ENCODE measurements at places on chromosomes 5 and 9.

GRCh38 chr5:163822548-163822947 is 317.1 kb downstream of the MAT2B start:
- DNase-seq = no peak

- no peak for DNase-seq
Measured at GRCh38 chr5:151036556-151036955, 16.2 kb downstream of the GPX3 start.

GRCh38 chr9:36870960-36871359 is 163.1 kb downstream of the PAX5 start:
- DNase-seq = no peak

DNA sequence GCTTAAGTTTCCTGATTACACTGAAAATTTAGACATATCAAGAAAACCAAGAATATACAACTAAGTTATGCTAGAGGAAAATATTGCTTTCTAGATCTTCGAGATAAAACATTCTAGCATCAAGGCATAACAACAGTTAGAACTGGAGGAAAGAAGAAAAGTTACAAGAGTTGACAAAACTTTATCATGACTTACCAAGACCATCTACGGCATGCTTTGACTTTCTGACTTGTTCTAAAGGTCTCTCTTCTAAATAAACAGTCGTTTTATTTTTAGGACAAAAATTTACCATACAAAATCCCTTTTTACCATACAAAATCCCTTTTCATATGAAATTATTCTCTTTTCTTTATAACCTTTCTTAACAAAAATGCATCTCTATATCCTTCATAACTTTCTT is 1110.1 kb upstream of the CDH10 start:
- DNase-seq = no peak

DNA sequence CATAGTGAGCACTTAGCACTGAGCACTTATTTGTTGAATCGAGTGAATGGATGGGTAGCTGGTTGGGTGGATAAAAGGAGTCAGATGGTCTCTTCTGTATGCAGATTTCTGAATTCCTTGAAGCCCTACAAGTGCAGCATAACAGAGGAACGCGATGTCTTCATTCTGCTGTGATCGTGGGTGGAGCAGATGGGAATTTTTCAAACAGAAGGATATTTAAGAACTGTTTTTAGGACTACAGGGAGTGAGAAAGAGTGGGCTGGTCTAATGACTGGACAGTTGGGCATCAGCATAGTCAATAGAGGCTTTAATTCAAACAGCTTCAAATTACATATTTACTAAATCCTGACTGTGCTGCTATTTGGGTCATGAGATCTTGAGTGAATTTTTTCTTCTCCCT is 253.2 kb downstream of the CEMIP2 start:
- DNase-seq = no peak

GRCh38 chr9:114691046-114691955 is 9.3 kb upstream of the TEX48 start:
- DNase-seq = peak; percentile 40

GRCh38 chr5:176895831-176896230 is 3.3 kb downstream of the HK3 start:
- DNase-seq = no peak

- no peak for DNase-seq
Measured at GRCh38 chr5:87076931-87077330, 190.8 kb upstream of the RASA1 start.

- DNase-seq = no peak
Measured at GRCh38 chr5:84724683-84725082, 340.0 kb upstream of the EDIL3 start.

- no peak for DNase-seq
Measured at GRCh38 chr5:141915881-141916336, 7.8 kb upstream of the DELE1 start.

DNA sequence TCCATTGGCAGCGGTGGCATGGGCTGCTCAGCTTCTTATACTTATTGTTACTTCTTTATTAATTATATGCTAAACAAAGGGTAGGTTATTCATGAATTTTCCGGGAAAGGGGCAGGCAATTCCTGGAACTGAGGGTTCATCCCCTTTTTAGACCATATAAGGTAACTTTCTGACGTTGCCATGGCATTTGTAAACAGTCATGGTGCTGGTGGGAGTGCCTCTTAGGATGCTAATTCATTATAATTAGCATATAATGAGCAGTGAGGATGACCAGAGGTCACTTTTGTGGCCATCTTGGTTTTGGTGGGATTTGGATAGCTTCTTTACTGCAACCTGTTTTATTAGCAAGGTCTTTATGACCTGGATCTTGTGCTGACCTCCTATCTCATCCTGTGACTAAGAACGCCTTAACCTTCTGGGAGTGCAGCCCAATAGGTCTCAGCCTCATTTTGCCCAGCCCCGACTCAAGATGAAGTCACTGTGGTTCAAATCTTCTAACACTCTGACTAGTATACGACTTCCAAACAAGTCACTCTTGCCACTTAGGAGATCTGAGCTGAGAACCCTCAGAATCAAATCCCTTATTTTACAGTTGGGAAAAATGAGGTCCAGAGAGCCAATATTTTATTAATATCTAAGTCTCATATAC is 237.5 kb downstream of the TRIM32 start:
- DNase-seq = no peak

DNA sequence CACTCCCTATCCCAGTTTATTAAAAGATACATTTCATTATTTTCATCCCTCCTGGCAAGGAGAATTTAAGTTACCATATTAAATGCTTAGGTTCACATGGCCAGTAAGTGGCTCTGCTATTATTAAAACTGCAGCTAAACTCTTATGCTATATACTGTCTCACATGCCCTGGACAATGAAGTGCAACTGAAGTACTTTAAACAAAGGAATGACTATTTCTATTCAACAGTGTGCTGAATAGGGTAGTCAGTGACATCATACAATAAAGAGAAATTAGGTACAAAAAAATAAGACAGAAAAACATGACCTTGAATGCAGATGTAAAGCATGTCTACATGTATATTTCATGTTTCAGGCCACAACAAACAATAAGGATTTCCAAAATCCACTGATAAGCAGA is 282.6 kb upstream of the SMC2 start:
- no peak for DNase-seq

GRCh38 chr5:121151534-121151933 is 687.4 kb downstream of the PRR16 start:
- DNase-seq = no peak

DNA sequence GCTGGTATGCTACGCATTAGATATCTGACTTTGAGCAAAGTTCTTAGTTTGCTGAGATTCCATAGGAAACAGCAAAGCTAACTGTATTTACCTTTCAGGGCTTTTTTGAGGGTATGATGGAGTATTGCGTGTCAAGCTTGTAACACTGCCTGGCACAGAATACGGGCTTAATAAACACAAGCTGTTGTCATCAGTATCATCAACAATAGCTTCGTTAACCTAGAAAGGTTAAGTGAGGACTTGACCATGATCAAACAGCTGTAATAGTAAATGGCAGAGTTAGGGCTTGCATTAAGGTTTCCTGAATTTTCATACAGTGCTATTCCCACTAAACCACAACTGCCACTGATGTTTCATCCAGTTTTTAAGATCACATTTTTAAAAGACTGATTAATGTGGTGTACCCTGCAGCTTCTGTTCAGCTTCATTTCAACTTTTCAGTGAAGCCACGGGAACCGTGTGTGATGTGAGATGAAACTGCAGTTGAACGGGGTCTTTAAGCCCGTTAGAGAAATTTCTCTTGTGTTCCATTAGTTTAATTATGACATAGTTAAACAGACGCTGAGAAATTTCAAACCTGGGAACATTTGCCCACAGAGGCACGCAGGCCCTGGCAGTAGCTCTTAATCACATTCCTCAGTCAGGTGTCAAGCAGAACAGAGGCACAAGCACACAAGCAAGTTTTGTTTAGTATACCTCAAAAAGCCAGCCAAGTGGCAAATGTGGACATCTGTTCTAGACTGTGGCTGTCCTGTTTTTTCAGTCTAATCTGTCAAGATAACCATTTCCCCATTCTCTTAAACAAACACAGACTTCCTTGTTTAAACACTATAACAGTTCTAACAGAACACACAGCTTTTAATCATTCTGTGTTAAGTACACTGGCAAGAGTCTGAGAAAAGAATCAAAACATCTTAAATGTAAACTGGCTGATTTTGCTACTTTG is 147.1 kb downstream of the ZNF608 start:
- DNase-seq = no peak

- no peak for DNase-seq
Measured at GRCh38 chr5:174724484-174725260, at the start of gene MSX2. MSX2 (plus strand) TSS chr5:174724582; CDS start chr5:174724660, 78 bp downstream.

- no peak for DNase-seq
Measured at GRCh38 chr9:38289866-38290245, 102.6 kb upstream of the ALDH1B1 start.

DNA sequence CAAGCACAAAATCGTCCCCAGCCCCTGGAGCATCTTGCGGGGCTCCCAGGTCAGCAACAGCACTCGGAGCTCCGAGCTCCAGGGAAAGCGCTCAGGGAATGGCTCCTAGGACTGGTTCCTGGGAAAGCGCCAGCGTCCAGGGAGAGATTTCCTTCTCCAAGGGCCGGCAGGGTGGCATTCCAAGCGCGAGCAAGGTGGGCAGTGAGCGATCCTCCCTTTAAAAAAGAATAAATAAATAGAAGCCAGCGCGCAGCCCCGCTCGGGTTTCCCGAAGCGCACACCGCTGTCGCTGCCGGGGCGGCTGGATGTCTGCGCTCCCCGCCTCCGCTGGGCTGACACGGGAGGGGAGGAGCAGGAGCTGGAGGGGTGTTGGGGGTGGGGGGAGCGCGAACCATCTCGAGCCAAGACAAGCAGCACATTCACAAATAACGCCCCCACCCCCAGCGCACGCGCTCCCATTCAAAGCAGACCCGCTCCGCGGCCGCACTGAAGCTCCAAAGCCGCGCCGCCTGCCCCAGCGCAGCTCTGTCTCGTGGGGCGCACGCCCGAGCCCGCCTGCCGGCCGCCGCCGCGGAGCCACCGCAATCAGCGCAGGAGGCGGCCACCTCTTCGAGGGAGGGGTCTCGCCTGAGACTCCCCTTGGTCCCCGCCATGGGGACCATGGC is 327.4 kb downstream of the SH3GL2 start:
- no peak for DNase-seq

GRCh38 chr9:128937310-128938165 is 9.9 kb downstream of the DOLK start:
- DNase-seq = no peak

GRCh38 chr5:168408561-168409305 is 77.5 kb upstream of the RARS1 start:
- DNase-seq = no peak

GRCh38 chr9:112747094-112747493 is 3.5 kb upstream of the SNX30 start:
- DNase-seq = no peak

GRCh38 chr9:125961072-125961471 is 213.9 kb downstream of the PBX3 start:
- no peak for DNase-seq

- DNase-seq = no peak
Measured at GRCh38 chr5:152487130-152487529, 82.1 kb upstream of the NMUR2 start.

- DNase-seq = no peak
Measured at GRCh38 chr9:35407846-35408245, 82.1 kb upstream of the RUSC2 start.

DNA sequence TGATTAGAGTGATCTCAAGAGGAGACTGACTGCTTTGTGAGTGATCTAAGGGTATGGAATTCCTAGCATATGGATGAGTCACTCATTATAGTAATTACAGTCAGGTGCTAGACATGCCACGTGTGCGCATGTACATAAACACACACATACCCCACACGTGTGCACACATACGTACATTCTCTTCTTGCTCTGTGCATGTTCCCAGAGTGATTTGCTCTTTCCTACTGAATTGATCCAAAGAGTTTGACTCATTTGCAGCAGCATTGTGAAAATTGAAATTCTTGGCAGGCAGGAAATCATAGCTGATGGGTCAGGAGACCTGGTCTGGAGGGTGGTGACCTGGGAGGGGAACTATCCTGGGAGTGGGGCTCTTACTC is 63.8 kb downstream of the ANGPTL2 start:
- DNase-seq = no peak

GRCh38 chr9:106622164-106622487 is 240.8 kb upstream of the ZNF462 start:
- no peak for DNase-seq

GRCh38 chr5:58451732-58452565 is 7.9 kb downstream of the PLK2 start:
- no peak for DNase-seq

DNA sequence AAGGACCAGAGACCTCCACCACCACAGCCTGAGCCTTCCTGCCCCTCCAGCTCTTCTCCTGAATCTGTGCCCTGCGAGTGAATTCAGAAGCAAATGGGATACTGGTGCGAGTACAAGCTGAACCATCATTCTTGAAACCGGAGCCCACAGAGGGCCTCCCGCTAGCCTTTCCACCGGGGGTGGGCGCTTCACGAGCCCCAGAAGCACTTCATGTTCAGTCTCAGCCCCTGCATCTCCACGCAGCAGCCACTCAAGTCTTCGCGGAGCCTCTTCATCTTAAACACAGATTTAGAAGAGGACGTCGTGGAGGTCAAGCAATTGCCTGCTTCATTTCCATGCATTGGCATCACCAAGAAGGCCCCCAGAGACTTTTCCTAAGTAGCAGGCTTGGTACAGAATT is 26.0 kb upstream of the OLFM1 start:
- DNase-seq = no peak

- DNase-seq = no peak
Measured at GRCh38 chr5:72380492-72381274, 60.5 kb downstream of the PTCD2 start.

GRCh38 chr9:7289773-7290172 is 509.8 kb downstream of the DMAC1 start:
- no peak for DNase-seq

All from T-helper 17 cell (primary cell).